GM12878 (cell line): ENCODE measurements at places on chromosomes 16 and 17. TPM values are rescaled to one million over a fixed set of nuclear protein-coding genes. Genes with fewer than 3 reads are reported as not detected.

The EMP2 gene
- polyA plus RNA-seq: 7.6 and 10.4 TPM in 2 replicates

The ZG16 gene
- not detected in 2 replicates for polyA plus RNA-seq

The HSD17B1 gene
- polyA plus RNA-seq: 0.73 and 1.1 TPM in 2 replicates

The HBA1 gene
- polyA plus RNA-seq: 1.4 TPM in 1 of 2 replicates, not detected in the other
